ENCODE measurements at places on chromosomes 11 and 22. TPM values are rescaled to one million over a fixed set of nuclear protein-coding genes. Genes with fewer than 3 reads are reported as not detected.
A peak's percentile ranks its signal among the peaks of the same experiment; 100 is the strongest.

- peaks cover 18% of the 10 kb centered on the region for H3K4me1 ChIP-seq
- no peak for DNase-seq
- no peaks in the 10 kb centered on the region for H3K27me3 ChIP-seq
These were observed 22.1 kb downstream of the FLI1 start for GRCh38 chr11:128715691-128716561.

DNA sequence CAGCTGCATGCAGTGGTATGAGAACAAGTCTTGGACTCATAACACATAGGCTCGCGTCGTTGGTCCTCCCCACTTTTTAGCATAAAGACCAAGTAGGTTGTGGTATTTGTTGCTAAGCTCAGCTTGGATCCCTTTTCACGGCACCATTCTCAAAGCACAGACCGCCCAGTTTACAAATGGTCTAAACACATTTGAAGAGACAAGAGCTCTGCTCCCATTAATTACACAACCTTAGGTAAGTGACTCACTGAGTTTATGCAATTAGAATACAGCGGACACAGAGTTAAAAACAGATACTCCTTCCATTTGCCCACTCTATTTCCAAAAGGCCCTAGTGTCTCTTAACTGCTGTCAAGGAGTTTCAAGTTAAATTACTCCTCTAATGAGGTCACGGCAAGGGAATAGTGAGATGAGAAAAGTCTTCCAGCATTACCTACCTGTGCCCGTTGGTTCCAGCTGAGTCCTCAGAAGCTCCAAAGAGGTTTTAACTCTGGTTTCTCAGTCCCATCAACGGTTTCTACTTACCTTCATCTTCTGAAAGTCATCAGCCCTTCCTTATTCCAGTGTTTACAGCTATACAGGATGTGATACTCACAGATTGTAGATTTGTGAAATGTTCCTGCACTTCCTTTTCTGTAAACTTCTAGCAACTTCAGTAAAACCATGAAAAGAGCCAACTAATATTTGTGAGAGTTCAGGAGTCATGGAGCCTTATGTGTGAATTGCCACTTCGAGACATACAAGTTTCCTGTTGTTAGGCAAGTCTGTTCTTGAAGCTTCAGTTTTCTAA is at the start of gene MS4A6A:
MS4A6A (minus strand) TSS at position 543 of the 790 bp plus-strand sequence. CDS start 1,356 bp downstream, outside the sequence.
- no peaks in the 10 kb centered on the region for H3K4me1 ChIP-seq
- peak within 1 kb of the TSS; percentile 32 for H3K4me3 ChIP-seq
- H3K27me3 ChIP-seq: no peaks in the 10 kb centered on the region
- H3K36me3 ChIP-seq: no peaks in the 10 kb centered on the region
- no peak for DNase-seq

- DNase-seq: no peak
- no peaks in the 10 kb centered on the region for H3K27me3 ChIP-seq
- no peaks in the 10 kb centered on the region for H3K4me1 ChIP-seq
- no peaks in the 10 kb centered on the region for H3K36me3 ChIP-seq
- H3K27ac ChIP-seq: no peak overlapping the region
These were observed 27.6 kb upstream of the BMAL1 start for GRCh38 chr11:13249992-13250391.

DNA sequence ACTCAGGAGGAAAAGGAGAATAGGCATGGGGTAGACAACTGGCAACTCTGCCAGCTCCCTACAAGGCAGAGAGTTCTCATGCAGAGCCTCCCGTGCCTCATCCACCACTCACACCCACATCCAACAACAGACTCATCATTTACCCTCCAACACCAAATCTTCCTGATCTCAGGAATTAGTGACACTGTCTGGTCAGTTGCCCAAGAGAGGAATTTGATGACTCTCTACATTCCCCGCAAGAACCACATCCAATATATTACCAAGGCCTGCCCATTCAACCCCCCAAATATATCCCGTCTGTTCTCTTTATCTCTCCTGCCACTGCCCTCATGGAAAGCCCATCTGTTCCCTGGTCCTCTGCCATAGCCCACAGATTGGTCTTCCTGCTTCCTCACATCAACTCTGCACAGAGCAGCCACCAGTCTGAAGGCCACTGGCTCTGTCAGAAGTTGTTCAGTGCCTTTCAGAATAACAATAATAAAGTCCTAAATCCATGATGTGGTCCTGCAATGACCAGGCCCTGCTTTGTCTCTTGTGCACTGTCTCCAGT is 57.5 kb upstream of the CD82 start:
- no peaks in the 10 kb centered on the region for H3K4me1 ChIP-seq
- no peaks in the 10 kb centered on the region for H3K27me3 ChIP-seq
- DNase-seq: no peak

DNA sequence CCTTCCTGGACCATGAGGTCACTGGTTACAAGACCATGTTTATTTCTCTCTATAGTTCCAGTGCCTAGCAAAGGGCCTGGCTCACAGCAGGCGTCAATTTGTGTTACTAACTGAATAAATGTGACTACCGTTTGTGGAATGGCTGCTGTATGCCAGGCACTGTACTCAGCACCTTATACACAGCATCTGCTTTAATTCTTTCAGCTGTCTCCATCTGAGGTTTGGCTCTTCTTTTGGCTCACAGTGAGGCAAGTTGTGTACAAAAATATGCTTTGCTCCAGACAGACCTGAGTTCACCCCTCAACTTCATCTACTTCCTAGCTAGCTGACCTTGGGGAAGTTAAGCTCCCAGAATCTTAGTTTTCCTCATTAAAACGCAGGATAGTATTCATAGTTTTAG is 75.3 kb upstream of the PHOX2A start:
- no peaks in the 10 kb centered on the region for H3K4me1 ChIP-seq
- no peak overlapping the region for H3K27ac ChIP-seq
- no peak overlapping the region for H3K4me3 ChIP-seq
- peaks cover 22% of the 10 kb centered on the region for H3K36me3 ChIP-seq
- H3K27me3 ChIP-seq: no peaks in the 10 kb centered on the region
- DNase-seq: no peak

PPME1 gene
- total RNA-seq: 29.7 TPM

PARVB gene
- total RNA-seq: 33.8 TPM

MS4A3 gene
- not detected for total RNA-seq

Data from ascending aorta (tissue), 2 donors.